ENCODE measurements at places on chromosomes 1 and 21. TPM values are rescaled to one million over a fixed set of nuclear protein-coding genes. Genes with fewer than 3 reads are reported as not detected.

The SHE gene
- total RNA-seq, result 7.7 TPM

GRCh38 chr1:46284058-46284457, 19.4 kb downstream of the LRRC41 start:
- DNase-seq, result no peak

DNA sequence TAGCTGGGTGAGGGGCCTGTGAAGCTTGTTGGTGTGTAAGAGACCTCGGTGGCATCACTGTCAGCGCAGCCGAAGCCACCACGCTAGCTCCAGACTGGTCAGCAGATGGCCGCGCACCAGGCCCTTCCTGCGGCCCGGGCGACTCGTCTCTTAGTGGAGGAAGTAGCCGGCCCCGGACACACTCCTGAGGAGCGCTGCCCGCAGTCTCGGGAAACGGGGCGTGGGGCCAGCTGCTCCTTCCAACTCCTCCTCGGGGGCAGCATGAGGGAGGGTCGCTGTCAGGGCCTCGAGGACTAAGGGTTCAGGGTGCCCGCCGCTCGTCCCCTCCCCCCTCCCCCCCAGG, 20.4 kb downstream of the H3-3A start:
- no peak for DNase-seq

The DSCAM gene
- not detected for total RNA-seq

DNA sequence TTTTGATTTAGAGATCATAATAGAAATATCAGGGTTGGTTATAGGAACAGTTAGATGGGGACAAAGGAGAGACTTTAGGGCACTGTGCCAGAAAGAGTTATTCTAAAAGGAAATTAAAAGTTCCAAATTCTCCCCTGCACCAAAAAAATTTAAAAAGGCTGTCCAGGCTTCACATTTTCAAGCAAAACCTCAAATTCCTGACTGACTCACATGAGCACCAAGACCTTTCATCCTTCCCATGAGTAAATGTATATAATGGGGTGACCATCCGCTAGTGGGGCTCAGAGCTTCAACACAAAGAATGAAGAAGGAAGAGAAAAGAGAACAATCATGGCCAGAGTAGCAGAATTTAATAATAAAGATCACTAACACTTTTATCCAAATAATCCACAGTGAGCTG, 131.6 kb upstream of the MROH9 start:
- DNase-seq, result no peak

The RUNX3 gene
- 5.0 TPM for total RNA-seq

DNA sequence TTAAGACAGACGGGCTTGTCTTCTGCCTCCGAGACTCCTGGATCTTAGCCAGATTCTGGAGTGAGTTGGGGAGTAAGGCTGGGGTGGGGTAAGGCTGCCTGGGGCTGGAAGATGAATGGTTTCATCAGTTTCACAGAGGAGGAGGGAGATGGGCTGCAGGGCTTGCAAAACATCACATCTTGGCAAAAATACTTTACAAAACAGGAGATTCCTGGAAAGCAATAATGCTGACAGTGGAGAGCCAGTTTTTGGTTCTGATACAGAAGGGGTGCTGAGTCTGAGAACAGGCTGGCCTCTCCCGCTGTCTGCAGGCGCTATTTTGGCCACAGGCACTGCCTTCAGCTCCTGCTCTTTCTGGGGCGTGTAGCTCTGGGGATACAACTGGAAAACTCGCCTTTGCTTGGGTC, 83.4 kb upstream of the KCNE2 start:
- no peak for DNase-seq

- DNase-seq, result no peak
Measured at GRCh38 chr21:46221664-46222435, 6.7 kb downstream of the LSS start.

DNA sequence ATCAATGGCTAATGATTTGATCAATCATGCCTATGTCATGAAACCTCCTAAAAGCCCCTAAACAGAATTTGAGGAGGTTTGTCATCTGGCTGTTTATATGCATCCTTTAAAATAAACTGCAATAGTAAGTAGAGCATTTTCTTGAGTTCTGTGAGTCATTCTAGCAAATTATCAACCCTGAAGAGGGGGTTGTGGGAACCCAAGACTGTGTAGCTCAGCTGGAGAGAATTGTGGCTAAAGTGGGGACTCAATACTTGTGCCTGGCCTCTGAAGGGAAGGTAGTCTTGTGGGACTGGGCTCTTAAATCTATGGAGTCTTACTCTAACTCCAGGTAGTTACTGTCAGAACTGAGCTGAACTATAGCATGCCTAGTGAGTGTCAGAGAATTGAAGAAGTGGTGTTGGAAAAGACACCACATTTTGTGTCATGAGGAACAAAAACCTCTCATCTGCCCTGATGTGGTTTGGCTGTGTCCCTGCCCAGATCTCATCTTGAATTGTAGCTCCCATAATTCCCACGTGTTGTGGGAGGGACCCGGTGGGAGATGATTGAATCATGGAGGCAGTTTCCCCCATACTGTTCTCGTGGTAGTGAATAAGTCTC, 402.4 kb downstream of the USH2A start:
- no peak for DNase-seq

The LCE3D gene
- not detected for total RNA-seq

The TDRD10 gene
- 0.65 TPM for total RNA-seq

DNA sequence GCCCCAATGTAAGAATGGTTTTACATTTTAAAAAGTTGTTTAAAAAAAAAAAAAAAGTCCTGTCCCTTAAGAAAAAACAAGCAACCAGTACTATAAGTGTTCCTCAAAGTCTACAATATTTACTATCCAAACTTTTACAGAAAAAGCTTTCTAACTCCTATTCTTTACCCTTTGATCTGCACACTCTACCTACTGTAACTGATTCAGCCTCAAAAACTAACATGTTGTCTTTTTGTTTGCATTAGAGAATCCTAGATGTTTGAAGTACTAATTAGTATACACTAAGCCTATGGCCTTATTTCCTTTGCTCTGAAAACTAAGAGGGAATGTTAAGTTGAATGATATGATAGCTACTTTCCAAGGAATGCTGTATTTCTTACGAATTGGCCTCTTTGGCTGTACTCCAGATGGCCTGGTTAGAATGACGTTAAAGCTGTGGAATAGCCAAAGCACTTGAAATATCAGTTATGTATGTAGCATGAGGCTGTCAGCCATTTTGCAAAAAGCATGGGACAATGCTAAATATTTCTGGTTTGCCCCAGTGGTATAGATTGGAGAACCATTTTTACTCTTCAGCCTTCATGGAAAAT, 234.8 kb downstream of the GPR52 start:
- no peak for DNase-seq

The PRDX6 gene
- 398 TPM for total RNA-seq

The UBE2G2 gene
- 64.2 TPM for total RNA-seq

All from mucosa of descending colon (tissue), 3 donors.